ENCODE measurements at places on chromosomes 11 and 22.

- DNase-seq = no peak
These were observed 169.9 kb upstream of the CCDC90B start for GRCh38 chr11:83456075-83456474.

GRCh38 chr11:65648997-65649493 is 11.1 kb downstream of the SIPA1 start:
- no peak for DNase-seq

- DNase-seq = no peak
These were observed 7.6 kb upstream of the LMO1 start for GRCh38 chr11:8271106-8271886.

- DNase-seq = peak; percentile 95
These were observed at the start of gene AMOTL1 for GRCh38 chr11:94767701-94768601. Gene AMOTL1 (plus strand): TSS chr11:94768356. CDS start chr11:94768512, 156 bp downstream.

GRCh38 chr11:60348116-60348515 is 21.1 kb downstream of the MS4A6E start:
- no peak for DNase-seq

GRCh38 chr22:24067587-24068376 is 56.7 kb downstream of the CABIN1 start:
- no peak for DNase-seq

GRCh38 chr11:8813658-8814057 is 97.3 kb upstream of the AKIP1 start:
- DNase-seq = peak; percentile 89

DNA sequence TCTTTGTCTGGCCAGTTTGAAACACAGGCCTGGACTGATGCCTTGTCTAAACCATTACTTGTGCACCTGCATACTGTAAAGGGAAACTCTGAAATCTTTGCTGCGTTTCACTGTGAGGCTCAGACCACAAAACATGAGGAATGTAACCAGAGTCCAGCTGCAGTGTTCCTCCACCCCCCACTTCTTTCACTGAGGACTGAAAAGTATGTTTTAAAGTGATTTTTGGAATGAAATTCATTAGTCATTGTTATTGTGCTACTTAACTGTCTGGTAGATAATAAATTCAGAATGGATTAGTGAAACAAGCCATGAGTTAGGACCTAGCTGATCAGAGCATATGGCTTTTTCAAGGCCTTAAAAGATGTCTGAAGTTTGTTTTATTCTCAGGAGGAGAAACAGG is 181.2 kb downstream of the WNT11 start:
- DNase-seq = peak; percentile 31

- peak; percentile 44 for DNase-seq
These were observed 680.5 kb upstream of the API5 start for GRCh38 chr11:42631220-42631843.

GRCh38 chr11:2746401-2747247 is 46.8 kb upstream of the KCNQ1OT1 start:
- peak; percentile 62 for DNase-seq

GRCh38 chr11:76630600-76631281 is 39.8 kb downstream of the LRRC32 start:
- no peak for DNase-seq

DNA sequence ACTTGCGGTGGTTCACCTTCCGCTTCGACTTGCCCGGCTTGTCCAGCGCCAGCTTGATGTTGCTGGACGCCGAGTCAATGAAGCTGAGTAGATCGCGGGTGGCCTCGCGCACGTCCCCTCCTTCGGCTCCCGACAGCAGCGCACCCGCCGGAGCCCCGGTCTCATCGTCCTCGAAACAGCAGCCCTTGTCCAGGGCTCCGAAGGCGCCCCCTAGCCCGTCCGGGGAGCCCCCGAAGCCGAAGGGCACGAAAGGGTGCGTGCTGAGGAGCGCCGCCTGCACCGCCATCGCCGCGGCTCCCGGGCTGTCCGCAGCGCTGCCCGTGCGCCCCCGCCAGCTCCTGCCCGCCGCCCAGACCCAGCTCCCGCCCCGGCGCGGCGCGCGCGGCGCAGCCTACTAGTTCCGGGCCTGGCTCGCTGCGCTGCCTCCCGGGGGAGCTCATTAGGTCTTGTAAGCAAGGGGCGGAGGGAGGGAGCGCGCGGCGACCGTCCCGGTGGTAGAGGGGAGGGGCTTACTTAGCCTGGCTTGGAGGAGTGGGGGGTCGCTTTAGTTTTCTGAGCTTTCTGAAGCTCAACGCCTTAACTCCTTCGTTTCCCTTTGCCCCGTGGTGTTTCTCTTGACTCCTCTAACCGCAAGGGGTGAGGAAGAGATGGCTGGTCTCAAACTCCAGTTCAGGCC is at the start of gene FAM181B:
FAM181B (minus strand) TSS at position 421 of the 676 bp plus-strand sequence; CDS start at position 286, 135 bp downstream.
- peak; percentile 82 for DNase-seq

- no peak for DNase-seq
These were observed 375.1 kb downstream of the METTL15 start for GRCh38 chr11:28483072-28483867.

- DNase-seq = peak; percentile 46
These were observed 525 bp downstream of the CSDC2 start for GRCh38 chr22:41561335-41561734.

DNA sequence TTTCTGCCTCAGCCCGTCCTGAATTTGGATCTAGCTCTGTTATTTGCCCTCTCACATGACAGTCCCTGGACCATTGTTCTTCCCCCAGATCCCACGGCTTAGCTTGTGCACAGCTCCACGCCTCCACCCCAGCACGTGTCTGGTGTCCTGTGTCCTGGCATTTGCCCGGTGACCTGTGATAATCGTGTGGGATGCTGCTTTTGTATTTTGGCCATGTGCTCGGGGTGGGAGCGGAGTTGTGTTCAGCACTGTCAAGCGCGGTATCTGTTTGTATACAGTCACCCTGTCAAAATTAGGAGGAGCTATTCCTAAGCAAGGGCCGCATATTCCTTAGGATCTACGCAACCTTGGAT is 11.9 kb downstream of the ADAMTS8 start:
- DNase-seq = no peak

DNA sequence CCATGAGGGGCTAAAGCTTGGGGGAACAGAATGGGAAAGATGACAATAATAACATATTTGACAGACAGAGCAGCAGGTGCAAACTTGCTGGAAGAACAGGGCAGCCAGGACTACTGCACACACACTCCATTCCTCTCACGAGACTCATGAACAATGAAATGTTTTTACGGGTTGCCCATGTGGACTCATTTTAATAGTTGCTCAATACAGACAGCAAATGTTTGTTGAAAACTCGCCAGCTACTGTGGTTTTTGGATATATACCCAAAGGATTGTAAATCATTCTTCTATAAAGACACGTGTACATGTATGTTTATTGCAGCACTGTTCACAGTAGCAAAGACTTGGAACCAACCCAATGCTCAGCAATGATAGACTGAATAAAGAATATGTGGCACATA is 10.3 kb downstream of the SYT13 start:
- no peak for DNase-seq

DNA sequence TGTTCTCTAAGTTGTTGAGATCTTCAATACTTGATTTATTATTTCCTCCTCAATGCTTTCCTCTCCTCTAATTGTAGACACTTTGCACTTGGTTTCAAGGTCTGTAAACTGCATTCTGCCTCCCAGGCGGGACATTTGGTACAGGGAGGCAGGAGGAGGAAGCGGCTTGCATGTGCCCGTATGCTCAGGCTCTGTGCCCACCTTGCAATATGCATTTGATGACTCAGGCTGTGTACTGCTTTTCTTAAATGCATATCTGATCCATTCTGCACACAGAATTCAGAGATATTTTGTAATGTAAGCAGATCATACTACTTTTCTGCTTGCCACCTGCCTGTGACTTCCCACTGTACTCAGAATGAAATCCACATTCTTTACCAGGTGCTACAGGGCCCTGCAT is 55.0 kb downstream of the FZD4 start:
- no peak for DNase-seq

DNA sequence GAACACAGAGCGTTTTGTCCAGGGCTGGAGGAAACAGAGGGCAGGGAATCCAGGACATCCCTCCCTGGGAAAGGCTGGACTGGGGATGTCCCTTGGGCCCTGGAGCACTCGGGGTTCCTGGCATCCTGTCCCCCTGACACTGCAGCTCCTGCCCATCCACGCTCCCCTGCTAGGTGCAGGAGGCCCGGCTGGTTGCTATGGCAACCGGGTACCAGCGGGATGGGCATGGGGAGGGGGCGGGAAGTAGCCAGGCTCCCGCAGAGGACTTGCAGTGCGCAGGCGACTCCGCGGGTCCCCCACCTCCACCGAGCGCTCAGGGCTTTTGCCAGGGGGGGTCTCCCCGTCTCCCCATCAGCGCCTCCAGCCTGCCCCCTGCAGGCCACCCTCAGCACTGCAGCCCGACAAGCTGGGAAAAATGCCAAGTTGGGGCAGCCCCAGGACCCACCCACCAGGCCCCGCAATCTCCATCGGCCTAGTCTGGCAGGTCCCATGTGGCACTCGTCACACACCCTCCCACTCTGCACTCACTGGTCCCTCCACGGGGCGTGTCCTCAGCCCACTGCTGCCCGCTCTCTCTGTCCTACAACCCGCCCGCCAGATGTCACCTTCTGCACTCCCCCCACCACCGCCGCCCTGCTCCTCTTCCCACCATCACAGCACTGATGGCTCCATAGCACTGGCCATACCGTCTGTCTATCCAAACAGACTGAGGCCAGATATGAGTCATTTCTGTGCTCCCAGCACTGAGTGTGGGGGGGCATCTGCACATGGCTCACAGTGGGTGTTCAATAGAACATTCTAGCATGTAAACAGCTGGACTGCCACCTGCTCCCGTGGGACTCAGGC is 31.5 kb downstream of the KIAA0930 start:
- no peak for DNase-seq

GRCh38 chr11:110716361-110716760 is 4.1 kb upstream of the ARHGAP20 start:
- DNase-seq = no peak

Data from lung (tissue), 17 donors.